ENCODE measurements at places on chromosomes 2 and 18. TPM values are rescaled to one million over a fixed set of nuclear protein-coding genes. Genes with fewer than 3 reads are reported as not detected.

GRCh38 chr18:51654488-51655326 is 457.2 kb upstream of the MEX3C start:
- DNase-seq, result peak; percentile 20
- no peak overlapping the region for H3K27ac ChIP-seq
- H3K36me3 ChIP-seq, result no peaks in the 10 kb centered on the region
- H3K27me3 ChIP-seq, result peaks cover 2% of the 10 kb centered on the region
- H3K4me1 ChIP-seq, result peaks cover 5% of the 10 kb centered on the region

Gene PDCD1
- total RNA-seq, result not detected

GRCh38 chr18:5669585-5669984 is 125.8 kb upstream of the EPB41L3 start:
- no peak for DNase-seq
- no peak overlapping the region for H3K4me3 ChIP-seq
- H3K36me3 ChIP-seq, result no peaks in the 10 kb centered on the region
- no peaks in the 10 kb centered on the region for H3K4me1 ChIP-seq
- H3K27me3 ChIP-seq, result no peaks in the 10 kb centered on the region

DNA sequence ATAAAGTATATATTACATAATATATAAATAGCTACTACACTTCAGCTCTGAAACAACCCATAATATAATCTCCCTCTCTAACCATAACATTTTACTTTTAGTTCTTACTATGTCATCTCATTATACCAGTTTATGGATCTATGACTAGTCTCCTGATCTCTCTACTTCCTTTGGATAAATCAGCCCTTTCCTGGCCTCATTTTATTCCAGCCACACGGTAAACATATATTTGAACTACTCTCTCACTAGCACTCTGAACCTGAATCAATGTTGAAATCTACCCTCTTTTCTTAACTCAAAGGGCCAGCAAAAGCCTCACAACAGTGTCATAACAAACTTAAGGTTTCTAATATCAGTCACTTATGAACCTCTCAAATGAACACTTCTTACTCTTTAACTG is 62.6 kb downstream of the BAZ2B start:
- no peaks in the 10 kb centered on the region for H3K36me3 ChIP-seq
- DNase-seq, result no peak
- H3K4me3 ChIP-seq, result no peak overlapping the region
- H3K27ac ChIP-seq, result peak overlapping the region; percentile 7
- H3K4me1 ChIP-seq, result peaks cover 8% of the 10 kb centered on the region
- peaks cover 4% of the 10 kb centered on the region for H3K27me3 ChIP-seq

DNA sequence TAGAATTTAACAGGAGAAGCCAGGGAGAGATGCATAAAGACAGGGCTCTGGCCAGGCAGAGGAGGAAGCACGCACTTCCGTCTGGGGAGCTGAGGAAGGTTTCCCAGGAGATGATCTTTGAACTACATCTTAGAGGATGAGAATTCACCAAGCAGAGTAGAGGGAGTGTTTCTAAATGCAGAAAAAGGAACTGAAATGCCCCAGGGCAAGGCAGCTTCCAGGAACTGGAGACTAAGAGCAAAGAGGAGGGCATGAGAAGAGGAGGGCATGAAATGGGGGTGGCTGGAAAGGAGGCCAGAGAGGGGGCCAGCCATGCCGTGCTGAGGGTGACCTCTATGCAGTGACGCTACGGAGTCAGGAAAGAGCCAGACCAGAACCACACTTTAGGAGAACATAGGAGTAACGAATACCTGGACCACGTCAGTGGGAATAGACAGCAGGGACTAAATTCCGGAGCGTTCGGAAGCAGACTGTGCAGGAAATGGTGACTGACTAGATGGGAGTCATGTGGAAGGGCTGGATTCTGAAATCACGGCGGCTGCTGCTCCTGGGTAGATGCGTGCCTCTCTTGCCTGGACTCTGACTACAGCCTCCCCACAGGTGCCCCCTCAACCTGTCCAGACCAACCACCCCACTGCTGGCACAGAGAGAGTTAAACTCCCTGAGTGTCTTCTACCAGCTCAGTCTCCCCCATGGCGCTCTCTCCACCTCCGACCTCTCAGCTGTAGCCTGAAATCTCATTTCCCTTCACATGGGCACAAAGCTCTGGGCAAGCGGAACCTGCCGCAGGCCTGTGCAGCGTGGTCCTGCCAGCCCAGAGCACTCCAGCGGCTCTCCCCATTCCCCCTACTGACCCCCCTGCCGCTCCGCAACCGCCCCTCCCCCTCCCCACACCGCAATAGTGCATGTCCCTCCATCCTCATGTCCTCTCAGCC is 87.0 kb upstream of the RTN4 start:
- no peak overlapping the region for H3K27ac ChIP-seq
- peaks cover 12% of the 10 kb centered on the region for H3K4me1 ChIP-seq
- no peaks in the 10 kb centered on the region for H3K36me3 ChIP-seq
- H3K27me3 ChIP-seq, result peaks cover 3% of the 10 kb centered on the region

- peaks cover 51% of the 10 kb centered on the region for H3K4me1 ChIP-seq
- no peak overlapping the region for H3K4me3 ChIP-seq
- DNase-seq, result no peak
- no peaks in the 10 kb centered on the region for H3K36me3 ChIP-seq
- H3K27ac ChIP-seq, result no peak overlapping the region
- H3K27me3 ChIP-seq, result peaks cover 1% of the 10 kb centered on the region
Observed at GRCh38 chr2:160376576-160376975, 117.0 kb downstream of the RBMS1 start.

Gene CD28
- total RNA-seq, result not detected

- no peaks in the 10 kb centered on the region for H3K27me3 ChIP-seq
- no peak for DNase-seq
- H3K4me3 ChIP-seq, result no peak overlapping the region
- no peaks in the 10 kb centered on the region for H3K36me3 ChIP-seq
- H3K4me1 ChIP-seq, result peaks cover 3% of the 10 kb centered on the region
Observed at GRCh38 chr2:50658883-50659282, 373.0 kb downstream of the NRXN1 start.

Gene LINC00305
- total RNA-seq, result not detected

GRCh38 chr2:217204358-217204757 is 344.5 kb upstream of the TNP1 start:
- no peak overlapping the region for H3K27ac ChIP-seq
- no peak for DNase-seq
- peaks cover 6% of the 10 kb centered on the region for H3K36me3 ChIP-seq
- H3K4me1 ChIP-seq, result peaks cover 5% of the 10 kb centered on the region
- peaks cover 2% of the 10 kb centered on the region for H3K27me3 ChIP-seq

DNA sequence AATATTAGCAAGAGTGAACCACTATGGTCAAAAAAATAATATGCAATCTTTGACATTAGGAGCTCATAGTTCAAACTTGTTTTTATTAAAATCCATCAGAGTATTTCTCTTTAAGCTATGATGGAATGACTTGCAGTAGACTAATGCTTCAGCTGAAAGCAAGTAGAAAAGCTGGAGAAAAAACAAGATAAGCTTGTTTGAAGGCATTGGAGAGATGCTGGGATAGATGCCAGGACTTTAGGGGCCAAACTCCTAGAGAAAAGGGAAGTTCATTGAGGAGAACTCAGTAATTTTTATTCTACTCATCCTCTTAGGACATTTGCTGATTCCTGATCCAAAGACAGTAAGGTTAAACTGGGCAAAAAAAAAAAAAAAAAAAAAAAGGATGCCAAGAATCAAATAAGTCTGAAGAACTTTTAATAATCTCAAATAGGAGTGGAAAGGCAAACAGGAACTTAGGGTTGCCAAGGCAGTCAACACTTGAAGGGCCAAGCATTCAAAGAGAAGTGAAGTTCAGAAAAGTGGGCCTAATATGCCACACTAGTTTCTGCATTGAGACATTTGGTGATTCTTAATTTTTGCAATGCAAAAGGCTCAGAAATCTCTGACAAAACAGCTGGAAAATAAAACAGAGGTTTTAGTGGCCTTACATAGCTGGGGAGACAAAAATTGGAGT is 19.7 kb upstream of the AFF3 start:
- no peak overlapping the region for H3K27ac ChIP-seq
- peaks cover 8% of the 10 kb centered on the region for H3K36me3 ChIP-seq
- no peak overlapping the region for H3K4me3 ChIP-seq
- DNase-seq, result no peak

GRCh38 chr18:46301571-46301970 is 197.4 kb downstream of the HAUS1 start:
- peaks cover 5% of the 10 kb centered on the region for H3K36me3 ChIP-seq
- peaks cover 6% of the 10 kb centered on the region for H3K27me3 ChIP-seq
- H3K4me1 ChIP-seq, result no peaks in the 10 kb centered on the region
- H3K27ac ChIP-seq, result no peak overlapping the region
- DNase-seq, result no peak

Gene CRIM1
- 35.7 TPM for total RNA-seq

DNA sequence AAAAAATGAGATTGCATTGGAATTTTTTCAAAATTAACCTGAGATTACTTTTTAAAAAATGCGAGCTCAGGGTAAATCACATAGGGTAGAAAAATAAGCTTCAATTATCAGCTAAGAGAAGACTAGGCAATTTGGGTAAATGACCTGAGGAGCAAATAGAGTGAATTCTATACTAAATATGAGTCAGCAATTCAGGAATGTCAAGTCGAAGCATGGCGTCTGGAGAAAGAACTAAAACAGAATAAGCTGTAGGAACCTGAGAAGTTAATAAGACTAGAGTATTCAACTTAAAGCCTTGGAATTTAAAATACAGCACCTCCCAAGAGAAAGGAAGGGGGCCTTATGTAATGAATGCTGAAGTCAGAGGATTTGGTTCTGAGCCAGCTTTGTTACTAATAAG is 487.0 kb downstream of the SUCLG1 start:
- no peak overlapping the region for H3K4me3 ChIP-seq
- peaks cover 1% of the 10 kb centered on the region for H3K27me3 ChIP-seq

DNA sequence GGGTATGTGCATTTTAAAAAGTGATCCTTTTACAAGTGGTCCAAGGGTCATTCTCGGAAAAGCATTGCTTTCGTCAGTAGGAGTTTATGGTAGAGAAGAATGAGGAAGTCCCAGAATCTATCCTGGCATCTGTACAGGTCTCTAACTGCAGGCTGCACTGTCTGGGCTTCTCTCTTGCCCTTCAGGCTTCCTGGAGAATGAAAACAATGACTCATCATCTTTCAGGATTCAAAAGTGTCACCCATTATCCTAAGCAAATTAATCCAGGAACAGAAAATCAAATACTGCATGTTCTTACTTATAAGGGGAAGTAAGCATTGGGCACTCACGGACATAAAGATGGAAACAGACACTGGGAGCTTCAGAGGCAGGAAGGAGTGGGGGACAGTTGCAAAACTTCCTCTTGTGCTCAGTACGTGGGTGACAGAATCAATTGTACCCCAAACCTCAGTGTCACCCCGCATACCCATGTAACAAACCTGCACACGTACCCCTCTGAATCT is 60.2 kb upstream of the TXNDC2 start:
- no peaks in the 10 kb centered on the region for H3K27me3 ChIP-seq
- no peaks in the 10 kb centered on the region for H3K36me3 ChIP-seq
- no peak overlapping the region for H3K4me3 ChIP-seq
- no peak overlapping the region for H3K27ac ChIP-seq
- DNase-seq, result no peak

DNA sequence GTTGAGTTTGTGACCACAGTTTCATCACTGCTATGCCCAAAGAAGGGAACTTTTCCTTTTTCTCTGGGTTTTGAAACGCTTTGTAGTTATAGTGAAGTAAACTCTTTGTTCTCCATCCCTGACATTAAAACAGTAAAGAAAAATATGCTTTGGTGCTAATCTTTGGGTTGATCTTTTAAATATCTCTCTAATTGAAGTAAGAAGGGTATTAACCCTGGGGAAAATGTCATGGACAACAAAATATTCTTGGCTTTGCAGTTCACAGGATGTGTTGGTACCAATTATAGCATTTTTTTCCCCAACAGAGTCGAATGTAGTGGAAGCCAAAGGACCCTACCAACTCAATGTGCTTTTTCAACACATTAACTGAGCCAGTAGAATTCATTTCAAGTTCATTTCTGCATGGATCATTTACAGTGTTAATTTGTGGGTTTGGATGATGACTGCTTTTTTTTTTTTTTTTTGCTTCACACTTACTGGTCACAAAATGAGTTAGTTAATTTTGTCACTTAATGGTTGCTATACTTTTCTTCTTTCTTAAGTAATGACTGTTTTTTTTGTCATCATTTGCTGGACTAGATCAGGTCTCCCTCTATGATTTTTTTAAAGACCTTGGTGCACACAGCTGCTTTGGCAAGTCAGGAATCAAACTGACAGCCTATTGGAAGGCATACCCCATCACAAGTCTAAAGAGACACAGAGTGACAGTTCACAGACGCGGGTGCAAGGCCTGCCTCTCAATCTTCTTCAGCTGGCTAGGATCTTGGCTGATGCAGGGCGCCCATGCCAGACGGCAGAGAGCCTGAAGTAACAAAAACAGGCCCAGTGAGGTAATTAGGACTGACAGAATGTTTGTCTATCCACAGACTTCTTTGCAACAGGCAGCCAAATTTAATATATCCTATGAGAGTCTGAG is 98.8 kb upstream of the MMADHC start:
- no peak overlapping the region for H3K27ac ChIP-seq
- no peaks in the 10 kb centered on the region for H3K27me3 ChIP-seq
- DNase-seq, result no peak
- no peak overlapping the region for H3K4me3 ChIP-seq

Gene CLIP4
- 3.3 TPM for total RNA-seq

DNA sequence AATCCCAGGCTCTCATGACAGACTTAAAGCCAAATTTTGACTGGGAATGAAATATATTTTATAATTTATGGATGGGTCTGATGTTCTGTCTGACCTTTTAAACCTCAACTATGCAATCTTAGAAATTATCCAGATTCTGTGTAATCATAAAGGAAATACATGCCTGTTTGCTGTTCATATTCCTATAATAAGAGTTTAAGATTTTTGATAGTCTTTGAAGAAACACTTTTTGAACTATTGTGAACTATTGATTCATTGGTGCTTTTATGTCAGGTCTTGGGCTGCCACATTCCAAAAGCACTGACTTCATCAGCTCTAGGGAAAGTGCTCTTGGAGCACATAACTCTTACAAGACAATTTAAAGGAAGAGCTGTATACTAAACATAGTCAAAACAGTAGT is 64.2 kb downstream of the CCDC150 start:
- H3K27ac ChIP-seq, result no peak overlapping the region
- peaks cover 4% of the 10 kb centered on the region for H3K36me3 ChIP-seq
- no peak for DNase-seq
- H3K4me1 ChIP-seq, result no peaks in the 10 kb centered on the region
- H3K27me3 ChIP-seq, result peaks cover 2% of the 10 kb centered on the region

Gene SCN7A
- total RNA-seq, result 0.32 TPM

DNA sequence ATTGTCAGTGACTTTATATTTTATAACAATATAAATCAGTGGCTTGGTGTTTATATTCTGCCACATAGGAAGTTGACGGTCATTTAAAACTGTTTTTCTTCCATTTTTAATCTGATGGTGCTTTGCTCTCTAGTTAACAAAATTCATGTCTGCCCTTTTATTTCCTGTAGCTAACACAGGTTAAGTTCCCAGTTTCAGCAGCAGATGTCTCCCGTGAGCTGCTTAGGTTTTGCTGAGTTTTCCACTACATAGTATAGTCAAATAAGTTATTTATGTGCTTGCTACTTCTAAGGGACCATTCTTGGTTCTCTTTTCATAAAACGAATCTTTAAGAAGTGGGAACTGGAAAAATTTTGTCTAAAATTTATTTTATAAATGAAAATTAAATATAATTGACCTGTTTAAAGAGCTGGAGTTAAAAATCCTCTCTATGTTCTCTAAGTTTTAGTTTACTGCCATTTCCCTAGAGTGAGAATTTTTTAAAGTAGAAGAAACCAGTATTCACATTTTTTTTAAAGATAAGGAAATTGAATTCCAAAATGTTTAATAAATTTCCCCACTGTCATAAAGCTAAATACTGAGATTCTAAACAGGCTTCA is 20.6 kb downstream of the HTR2B start:
- H3K4me3 ChIP-seq, result no peak overlapping the region
- peaks cover 21% of the 10 kb centered on the region for H3K36me3 ChIP-seq
- H3K27me3 ChIP-seq, result peaks cover 4% of the 10 kb centered on the region
- H3K4me1 ChIP-seq, result no peaks in the 10 kb centered on the region
- H3K27ac ChIP-seq, result no peak overlapping the region
- DNase-seq, result peak; percentile 63

Gene C1QL2
- total RNA-seq, result not detected

Gene SGPP2
- total RNA-seq, result 2.1 TPM
